ENCODE measurements at places on chromosomes 2 and 18. TPM values are rescaled to one million over a fixed set of nuclear protein-coding genes. Genes with fewer than 3 reads are reported as not detected.

DNA sequence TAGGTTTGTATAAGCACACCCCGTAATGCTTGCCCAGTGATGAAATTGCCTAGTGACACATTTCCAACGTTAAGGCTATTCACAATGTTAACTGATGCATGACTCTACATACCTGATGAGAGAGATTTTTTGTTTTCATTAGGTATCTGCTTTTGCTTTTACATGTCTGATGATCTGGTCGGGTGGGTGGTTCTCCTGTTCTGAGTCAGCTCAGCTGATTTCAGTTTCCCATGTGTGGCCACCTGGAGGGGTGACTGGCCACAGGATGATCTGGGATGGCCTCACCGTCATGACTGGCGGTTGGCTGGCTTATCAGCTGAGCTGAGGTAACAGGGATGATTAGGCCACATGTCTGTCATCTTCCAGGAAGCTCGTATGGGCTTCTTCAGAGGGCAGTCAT, 33.8 kb upstream of the ACYP2 start:
- no peaks in the 10 kb centered on the region for H3K36me3 ChIP-seq
- no peaks in the 10 kb centered on the region for H3K4me1 ChIP-seq
- H3K27ac ChIP-seq = no peak overlapping the region
- no peak for DNase-seq
- H3K27me3 ChIP-seq = no peaks in the 10 kb centered on the region
- H3K4me3 ChIP-seq = no peak overlapping the region

DNA sequence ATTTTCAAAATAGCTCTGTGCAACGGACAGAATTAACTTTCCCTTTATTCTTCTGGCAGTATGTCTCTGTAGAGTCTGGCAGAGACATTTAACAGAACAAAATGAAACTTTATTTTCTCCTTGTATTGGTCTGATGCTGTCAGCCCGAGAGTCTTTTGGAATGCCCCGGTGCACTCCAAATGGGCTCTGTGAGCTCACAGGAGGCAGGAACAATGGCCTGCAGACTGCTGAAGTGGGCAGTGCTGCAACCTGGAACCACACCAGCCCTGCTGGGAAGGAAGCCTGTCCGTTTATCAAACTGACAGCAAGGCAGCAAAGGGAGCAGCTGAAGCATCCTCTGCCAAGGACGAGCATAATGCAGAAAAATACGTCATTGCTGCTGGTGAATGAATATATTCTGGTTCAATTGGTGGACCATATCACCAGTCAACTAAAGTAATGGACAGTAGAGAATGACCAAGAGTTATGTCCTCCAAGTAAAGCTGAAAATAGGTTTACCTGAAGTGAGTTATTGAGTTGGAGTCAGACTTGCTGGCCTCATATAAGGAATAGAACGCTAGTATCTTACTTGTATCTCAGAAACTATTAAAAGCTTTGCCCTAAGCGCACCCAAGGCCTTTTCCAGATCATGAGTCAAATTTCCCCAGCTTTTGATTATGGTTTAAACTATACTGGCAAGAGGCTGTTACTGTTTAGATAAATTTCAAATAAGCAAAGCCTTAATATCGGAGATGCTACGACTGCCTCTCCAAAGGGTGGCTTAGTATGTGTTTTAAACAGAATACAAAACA, 207.6 kb upstream of the TANK start:
- no peaks in the 10 kb centered on the region for H3K36me3 ChIP-seq
- DNase-seq = no peak
- no peaks in the 10 kb centered on the region for H3K4me1 ChIP-seq
- H3K4me3 ChIP-seq = no peak overlapping the region
- no peaks in the 10 kb centered on the region for H3K27me3 ChIP-seq

The FEV gene
- not detected for total RNA-seq

- DNase-seq = no peak
- H3K4me3 ChIP-seq = no peak overlapping the region
- no peaks in the 10 kb centered on the region for H3K36me3 ChIP-seq
- H3K27me3 ChIP-seq = no peaks in the 10 kb centered on the region
- H3K4me1 ChIP-seq = no peaks in the 10 kb centered on the region
Measured at GRCh38 chr2:151096235-151096634, 165.4 kb downstream of the RBM43 start.

The FIGN gene
- 3.1 TPM for total RNA-seq

DNA sequence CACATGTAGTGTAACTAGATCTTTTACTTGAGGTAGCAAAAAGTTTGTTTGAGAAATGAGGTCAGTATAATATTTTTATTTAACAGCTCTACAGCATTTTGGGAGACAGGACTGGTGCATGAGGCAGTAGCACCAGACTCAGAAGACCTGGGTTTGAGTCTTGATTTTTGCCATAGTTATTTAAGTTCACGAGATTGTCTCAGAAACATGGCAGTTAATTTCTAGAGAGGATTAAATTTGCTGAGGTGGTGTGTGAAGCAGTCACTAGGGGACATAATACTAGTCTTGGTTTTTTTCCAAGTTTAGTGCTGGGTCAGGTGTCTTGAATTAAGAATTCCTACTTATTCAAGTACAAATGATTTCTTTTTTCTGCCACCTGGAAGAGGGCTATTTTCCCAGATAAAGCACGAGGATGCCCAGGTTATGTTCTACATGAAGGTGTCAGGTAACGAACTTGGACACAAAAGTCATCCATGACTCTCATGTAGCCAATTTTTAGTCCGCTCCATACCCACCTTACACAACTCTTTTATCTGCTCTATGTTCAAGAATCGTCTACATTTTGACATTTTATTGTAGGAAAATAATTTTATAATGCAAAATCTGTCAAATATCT, 1.4 kb downstream of the MARCHF7 start:
- peaks cover 31% of the 10 kb centered on the region for H3K36me3 ChIP-seq
- H3K27me3 ChIP-seq = no peaks in the 10 kb centered on the region
- peaks cover 37% of the 10 kb centered on the region for H3K4me1 ChIP-seq

DNA sequence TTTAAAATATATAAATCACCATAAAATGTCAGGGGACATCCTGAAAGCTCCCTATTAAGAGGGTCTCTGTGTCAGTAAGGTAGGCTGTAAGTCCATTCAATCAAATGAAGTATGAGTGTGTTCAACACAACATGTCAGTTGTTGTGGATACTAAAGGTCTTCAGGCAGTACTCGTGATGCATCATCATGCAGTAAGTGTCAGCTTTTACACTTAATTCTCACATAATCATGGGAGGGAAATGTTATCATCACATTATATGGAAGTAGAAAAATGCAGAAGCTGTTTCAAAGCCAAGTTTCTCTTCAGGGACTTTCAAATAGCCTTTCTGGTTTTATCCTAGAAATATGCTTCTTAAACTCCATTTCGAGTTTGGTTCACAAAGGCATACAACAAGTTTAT, 477.1 kb upstream of the ID2 start:
- no peak for DNase-seq
- no peak overlapping the region for H3K27ac ChIP-seq
- H3K4me3 ChIP-seq = no peak overlapping the region
- H3K4me1 ChIP-seq = no peaks in the 10 kb centered on the region
- peaks cover 32% of the 10 kb centered on the region for H3K27me3 ChIP-seq

DNA sequence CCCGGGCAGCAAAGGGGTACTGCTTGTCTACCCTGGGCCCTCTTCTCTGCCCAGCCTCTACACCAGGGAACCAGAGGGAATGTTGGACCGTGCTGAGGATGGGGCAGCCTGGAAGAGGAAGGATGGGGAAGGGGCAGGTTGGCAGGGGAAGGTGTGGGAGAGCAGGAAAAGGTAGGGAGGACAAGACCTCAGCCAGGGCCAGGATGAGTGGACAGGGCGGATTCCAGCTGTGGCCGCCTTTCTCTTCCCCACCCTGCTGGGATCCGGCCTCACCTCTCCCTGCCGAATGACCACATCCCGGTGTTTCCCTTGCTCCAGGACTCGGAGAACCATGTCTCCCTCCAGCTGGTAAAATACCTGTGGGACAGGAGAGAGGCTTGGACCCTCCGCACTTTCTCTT, 8.9 kb downstream of the HAAO start:
- H3K27me3 ChIP-seq = no peaks in the 10 kb centered on the region
- no peaks in the 10 kb centered on the region for H3K4me1 ChIP-seq
- no peak overlapping the region for H3K27ac ChIP-seq

- H3K27me3 ChIP-seq = no peaks in the 10 kb centered on the region
- peaks cover 5% of the 10 kb centered on the region for H3K4me1 ChIP-seq
- DNase-seq = peak; percentile 55
- no peak overlapping the region for H3K27ac ChIP-seq
Measured at GRCh38 chr2:109516445-109517117, 97.2 kb downstream of the SEPTIN10 start.

The GPR17 gene
- total RNA-seq = not detected

GRCh38 chr2:99876956-99877355, 265.4 kb downstream of the AFF3 start:
- DNase-seq = no peak
- H3K4me1 ChIP-seq = no peaks in the 10 kb centered on the region
- no peaks in the 10 kb centered on the region for H3K36me3 ChIP-seq
- H3K27ac ChIP-seq = no peak overlapping the region

GRCh38 chr18:44548291-44549221, 132.1 kb upstream of the SETBP1 start:
- no peaks in the 10 kb centered on the region for H3K4me1 ChIP-seq
- H3K27ac ChIP-seq = no peak overlapping the region
- DNase-seq = no peak
- no peaks in the 10 kb centered on the region for H3K27me3 ChIP-seq
- no peak overlapping the region for H3K4me3 ChIP-seq

DNA sequence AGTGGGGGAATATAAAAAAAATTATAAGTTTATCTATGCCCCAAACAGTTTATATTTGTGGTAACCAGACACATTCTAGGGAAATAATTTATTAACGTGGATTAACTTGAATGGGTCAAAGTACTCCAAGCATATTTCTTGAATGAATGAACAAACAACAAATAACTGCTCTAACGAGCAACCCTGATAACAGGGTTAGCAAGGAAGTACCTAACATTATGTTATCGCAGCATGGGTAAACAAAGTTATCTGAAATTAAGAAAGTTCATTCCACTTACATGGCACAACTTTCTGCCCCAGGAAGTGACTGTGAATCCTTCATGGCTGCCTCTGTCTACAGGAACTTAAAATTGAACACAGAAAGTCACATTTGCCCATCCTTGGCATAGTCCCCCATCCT, 812.9 kb upstream of the ACVR2A start:
- no peaks in the 10 kb centered on the region for H3K27me3 ChIP-seq
- H3K4me1 ChIP-seq = peaks cover 18% of the 10 kb centered on the region
- no peak overlapping the region for H3K27ac ChIP-seq

The VWA3B gene
- total RNA-seq = not detected

DNA sequence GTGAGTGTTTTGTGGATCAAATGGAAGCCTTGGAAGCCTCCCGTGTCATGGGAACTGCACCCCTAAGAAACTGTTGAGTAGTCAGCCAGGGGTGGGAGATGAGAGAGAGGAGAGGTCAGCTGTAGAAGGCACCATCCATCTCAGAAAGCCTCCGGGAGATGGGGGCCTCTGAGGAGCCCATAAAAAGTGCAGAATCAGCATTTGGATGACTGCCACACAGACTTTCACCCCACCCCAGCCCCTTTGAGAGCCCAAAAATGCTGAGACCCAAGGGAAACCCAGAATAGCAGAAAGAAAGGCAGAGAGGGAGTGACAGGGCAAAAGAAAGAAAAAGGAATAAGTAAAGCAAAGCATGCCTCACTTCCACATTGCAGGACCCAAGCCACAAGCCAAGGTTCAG, 443.1 kb upstream of the ZEB2 start:
- no peak overlapping the region for H3K27ac ChIP-seq
- H3K4me3 ChIP-seq = no peak overlapping the region
- no peak for DNase-seq

The ASB18 gene
- total RNA-seq = not detected

The EPB41L3 gene
- total RNA-seq = not detected

GRCh38 chr18:3879114-3879835, 429.3 kb downstream of the TGIF1 start:
- H3K4me3 ChIP-seq = no peak overlapping the region
- H3K27ac ChIP-seq = no peak overlapping the region
- DNase-seq = no peak
- H3K27me3 ChIP-seq = no peaks in the 10 kb centered on the region

The NTSR2 gene
- total RNA-seq = not detected

The MFF gene
- 144 TPM for total RNA-seq

DNA sequence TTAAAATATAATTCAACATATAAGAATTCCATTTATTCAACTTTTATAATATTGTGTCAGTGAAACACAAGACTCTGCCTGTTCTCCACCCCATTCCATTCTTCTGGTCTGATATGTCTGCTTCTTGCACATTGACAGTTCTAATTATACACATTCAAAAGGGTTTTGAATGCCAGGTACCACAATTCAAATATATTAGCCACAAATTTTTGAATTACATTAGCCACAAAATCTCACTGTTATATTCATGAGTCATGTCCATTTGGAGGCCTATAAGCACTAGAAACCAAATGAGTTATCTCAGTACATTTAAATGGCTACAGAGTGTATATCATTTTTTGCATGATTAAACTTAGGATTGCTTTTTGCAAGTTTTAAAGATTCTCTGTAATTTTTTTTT, 72.1 kb downstream of the CCDC150 start:
- no peaks in the 10 kb centered on the region for H3K4me1 ChIP-seq
- H3K27me3 ChIP-seq = no peaks in the 10 kb centered on the region
- no peak overlapping the region for H3K27ac ChIP-seq
- H3K4me3 ChIP-seq = no peak overlapping the region

GRCh38 chr2:23235292-23235691, 149.7 kb upstream of the KLHL29 start:
- no peak for DNase-seq
- H3K4me1 ChIP-seq = no peaks in the 10 kb centered on the region
- H3K27me3 ChIP-seq = peaks cover 91% of the 10 kb centered on the region
- H3K27ac ChIP-seq = no peak overlapping the region
- H3K4me3 ChIP-seq = no peak overlapping the region
- no peaks in the 10 kb centered on the region for H3K36me3 ChIP-seq

GRCh38 chr2:197515739-197516392, at the start of gene MOB4:
Gene MOB4 (plus strand): TSS chr2:197516066. CDS start chr2:197516087, 21 bp downstream.
- H3K4me3 ChIP-seq = peak within 1 kb of the TSS; percentile 95
- no peaks in the 10 kb centered on the region for H3K27me3 ChIP-seq
- DNase-seq = peak; percentile 80
- H3K36me3 ChIP-seq = 0 out of 2 replicates have a peak, but pooled peaks cover under 1% of the 10 kb centered on the region
- H3K27ac ChIP-seq = peak within 1 kb of the TSS; percentile 50
